Mesothelial cell of epicardium (in vitro differentiated cells): ENCODE measurements at places on chromosomes 4 and X. TPM values are rescaled to one million over a fixed set of nuclear protein-coding genes. Genes with fewer than 3 reads are reported as not detected.

The RHOXF2B gene
- not detected in 3 replicates for total RNA-seq

The GLUD2 gene
- 1.4 to 1.5 TPM (median 1.5 TPM) in 3 replicates for total RNA-seq

DNA sequence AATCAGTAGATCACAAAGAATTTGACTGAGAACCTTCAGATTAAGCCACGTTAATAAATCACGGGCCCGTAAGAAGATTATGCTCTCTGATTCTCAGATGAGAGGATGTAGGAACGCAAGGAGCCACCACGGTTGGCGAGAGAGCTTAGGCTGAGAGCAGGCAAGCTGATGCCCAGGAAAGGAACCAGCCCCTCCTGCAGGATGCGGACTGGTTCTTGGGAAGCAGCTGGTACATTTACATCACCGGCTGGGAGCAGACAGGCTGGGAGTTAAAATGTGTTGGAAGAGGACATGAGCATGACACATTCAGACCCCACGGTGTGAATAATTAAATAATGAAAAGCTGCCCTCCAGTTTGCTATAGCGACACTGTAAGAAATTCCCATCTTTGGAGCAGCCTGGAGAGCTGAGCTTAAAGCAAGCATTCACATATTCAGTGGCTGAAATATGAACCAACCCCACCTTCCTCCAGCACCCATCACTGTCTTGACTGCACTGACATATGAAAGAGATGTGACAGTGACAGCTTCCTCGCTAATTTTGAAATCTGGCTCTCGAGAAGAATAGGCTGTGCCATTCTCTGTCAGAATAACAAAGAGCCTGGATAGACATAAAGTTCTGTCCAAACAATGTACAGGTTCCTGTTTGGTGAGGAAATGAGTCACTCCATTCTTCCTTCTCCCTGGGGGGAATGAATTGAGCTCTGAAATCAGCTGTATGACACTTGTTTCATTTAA is 33.1 kb downstream of the LNX1 start:
- H3K4me1 ChIP-seq: peaks cover 18% of the 10 kb centered on the region
- no peak for DNase-seq
- no peak overlapping the region for H3K4me3 ChIP-seq
- no peak overlapping the region for H3K27ac ChIP-seq
- H3K27me3 ChIP-seq: no peaks in the 10 kb centered on the region

DNA sequence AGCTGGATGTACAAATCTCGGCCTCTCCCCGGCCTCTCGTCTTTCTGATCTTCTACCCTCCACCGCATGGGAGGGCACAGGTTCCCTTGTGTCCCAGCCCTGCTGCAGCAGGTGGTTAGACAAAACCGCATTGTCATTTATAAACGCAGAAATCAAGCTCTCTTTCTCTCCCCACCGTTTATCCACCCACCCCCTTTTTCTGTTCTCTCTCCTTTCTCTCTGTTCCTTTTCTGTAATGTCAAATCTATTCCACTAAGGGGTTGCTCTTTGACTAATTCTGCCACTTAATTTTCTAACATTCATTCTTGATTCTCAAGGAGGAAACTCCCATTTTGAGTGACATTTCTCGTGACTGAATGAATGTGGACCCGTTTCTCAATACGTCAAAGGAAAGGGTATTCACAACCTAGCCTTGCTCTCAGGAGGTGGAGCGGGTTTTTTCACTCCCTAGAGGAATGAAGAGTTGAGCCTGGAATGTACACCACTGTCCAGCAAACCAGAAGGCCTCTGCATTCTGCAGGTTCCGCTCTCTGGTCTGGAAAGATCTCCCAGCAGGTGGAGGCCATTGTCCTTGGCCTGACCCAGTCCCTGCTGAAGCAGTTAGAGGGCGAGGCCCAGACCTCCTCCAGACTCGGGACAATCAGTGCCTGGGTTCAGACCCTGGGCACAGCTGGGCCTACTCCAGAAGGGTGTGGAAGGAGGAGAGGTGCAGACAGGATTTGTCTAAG is 70.9 kb upstream of the ENPP6 start:
- H3K27me3 ChIP-seq: peaks cover 7% of the 10 kb centered on the region
- peak overlapping the region; percentile 39 for H3K27ac ChIP-seq
- no peak overlapping the region for H3K4me3 ChIP-seq
- DNase-seq: no peak
- peaks cover 15% of the 10 kb centered on the region for H3K4me1 ChIP-seq

The XAGE1A gene
- not detected in 3 replicates for total RNA-seq

The AFP gene
- 0.25 to 4.3 TPM (median 0.31 TPM) in 3 replicates for total RNA-seq

The SH3D19 gene
- total RNA-seq: 34.7 to 41.2 TPM (median 39.3 TPM) in 3 replicates
